ENCODE measurements at places on chromosomes 6 and 20.

GRCh38 chr20:36298795-36299339, 7.3 kb upstream of the DLGAP4 start:
- DNase-seq = no peak

DNA sequence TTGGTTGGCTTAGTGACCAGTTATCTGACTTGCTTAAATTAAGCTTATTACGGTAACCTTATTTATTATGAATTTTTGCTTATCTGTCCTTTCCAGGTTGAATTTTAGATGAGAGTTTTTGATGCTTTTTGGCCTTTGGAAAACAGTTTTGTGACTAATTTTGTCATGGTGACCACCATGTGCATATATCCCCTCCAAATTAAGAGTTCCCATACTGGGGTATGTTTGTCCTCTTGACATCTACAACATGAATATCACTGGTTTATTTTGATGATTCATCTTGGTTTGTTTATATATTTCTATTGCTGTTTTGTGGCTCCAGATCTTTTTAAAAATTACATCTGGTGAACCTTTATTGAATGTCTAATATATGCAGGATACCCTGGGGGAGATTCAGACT, 61.4 kb downstream of the PHF20 start:
- no peak for DNase-seq

DNA sequence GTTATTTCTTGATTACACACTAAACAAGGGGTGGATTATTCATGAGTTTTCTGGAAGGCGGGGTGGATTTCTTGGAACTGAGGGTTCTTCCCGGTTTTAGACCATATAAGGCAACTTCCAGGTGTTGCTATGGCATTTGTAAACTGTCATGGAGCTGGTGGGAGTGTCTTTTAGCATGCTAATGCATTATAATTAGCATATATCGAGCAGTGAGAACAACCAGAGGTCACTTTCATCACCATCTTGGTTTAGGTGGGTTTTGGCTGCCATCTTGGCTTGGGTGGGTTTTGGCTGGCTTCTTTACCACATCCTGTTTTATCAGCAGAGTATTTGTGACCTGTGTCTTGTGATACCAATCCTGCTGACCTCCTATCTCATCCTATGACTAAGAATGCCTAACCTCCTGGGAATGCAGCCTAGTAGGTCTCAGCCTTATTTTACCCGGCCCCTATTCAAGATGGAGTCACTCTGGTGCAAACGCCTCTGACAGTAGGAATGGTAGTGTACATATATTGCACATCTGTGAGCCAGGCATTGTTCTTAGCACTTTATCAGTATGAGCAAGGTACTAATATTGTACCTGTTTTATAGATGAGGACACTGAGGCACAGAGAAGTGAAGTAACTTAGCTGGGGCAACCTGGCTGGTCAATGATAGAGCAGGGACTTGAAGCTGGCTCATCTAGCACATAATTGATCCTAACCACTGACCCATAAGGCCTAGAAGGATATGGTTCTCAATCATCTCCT, 203.7 kb downstream of the NFATC2 start:
- no peak for DNase-seq

- DNase-seq = no peak
Observed at GRCh38 chr20:20020908-20021307, 3.7 kb downstream of the NAA20 start.

- DNase-seq = no peak
Observed at GRCh38 chr20:60352596-60352995, 394.4 kb downstream of the CDH26 start.

- DNase-seq = no peak
Observed at GRCh38 chr20:54118220-54119001, 48.0 kb upstream of the BCAS1 start.

GRCh38 chr6:159044899-159045727, at the start of gene TAGAP:
Gene TAGAP (minus strand): TSS chr6:159044991. CDS start chr6:159044146, 845 bp downstream.
- peak; percentile 83 for DNase-seq

GRCh38 chr6:6772751-6773150, 184.2 kb downstream of the LY86 start:
- no peak for DNase-seq

DNA sequence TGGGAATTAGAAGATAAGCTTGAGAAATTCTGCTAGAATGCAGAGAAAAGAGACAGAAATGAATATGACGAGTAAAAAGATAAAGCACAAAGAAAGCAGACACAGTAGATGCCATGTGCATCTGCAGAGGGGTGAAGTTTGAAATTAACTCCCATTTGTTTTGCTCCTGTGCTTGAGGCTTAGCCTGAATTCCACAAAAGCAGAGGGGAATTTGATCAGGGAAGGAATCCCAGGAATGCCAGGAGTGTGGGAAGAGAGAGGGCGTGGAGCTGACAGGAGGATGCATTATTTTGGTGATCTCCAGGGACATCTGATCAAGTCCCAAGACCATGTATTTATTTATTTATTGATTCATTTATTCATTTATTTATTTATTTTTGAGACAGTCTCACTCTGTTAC, 55.6 kb downstream of the SLC22A1 start:
- DNase-seq = no peak

- peak; percentile 65 for DNase-seq
Observed at GRCh38 chr20:32762754-32763201, 593 bp downstream of the DNMT3B start.

DNA sequence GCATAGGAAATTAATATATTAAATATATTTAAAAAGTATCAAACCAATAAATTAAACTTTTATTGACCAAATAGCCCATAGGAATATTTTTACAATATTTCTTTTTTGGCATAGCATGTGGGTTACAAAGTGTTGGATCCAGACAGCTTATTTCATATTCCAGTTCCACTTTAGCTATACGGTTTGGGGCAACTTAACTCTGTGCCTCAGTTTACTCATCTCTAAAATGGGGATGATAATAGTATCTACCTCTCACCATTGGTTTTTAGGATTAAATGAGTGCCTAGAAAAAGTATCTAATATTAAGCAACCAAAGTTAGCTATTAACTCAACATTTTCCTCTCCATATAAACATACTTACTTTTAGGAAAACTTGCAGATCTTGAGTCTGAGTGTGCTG, 243.8 kb downstream of the TBC1D32 start:
- no peak for DNase-seq

- DNase-seq = peak; percentile 87
Observed at GRCh38 chr20:57381596-57382503, 9.3 kb upstream of the RBM38 start.

GRCh38 chr6:90533615-90534336, 53.1 kb downstream of the MAP3K7 start:
- no peak for DNase-seq

- no peak for DNase-seq
Observed at GRCh38 chr6:117513778-117514365, 31.4 kb downstream of the DCBLD1 start.

- no peak for DNase-seq
Observed at GRCh38 chr6:56368491-56368890, 121.1 kb upstream of the COL21A1 start.

- peak; percentile 75 for DNase-seq
Observed at GRCh38 chr6:7106752-7107577, 796 bp upstream of the RREB1 start.

GRCh38 chr6:28980137-28980851, 24.8 kb downstream of the ZNF311 start:
- no peak for DNase-seq

GRCh38 chr20:47205577-47206123, 150.8 kb downstream of the ZMYND8 start:
- DNase-seq = peak; percentile 51

GRCh38 chr6:56620229-56620868, 22.3 kb downstream of the DST start:
- no peak for DNase-seq

GRCh38 chr6:16836144-16836981, 75.1 kb upstream of the ATXN1 start:
- DNase-seq = peak; percentile 52

GRCh38 chr6:144284478-144284782, 705 bp upstream of the UTRN start:
- no peak for DNase-seq

- no peak for DNase-seq
Observed at GRCh38 chr20:21501184-21501583, 12.7 kb downstream of the NKX2-2 start.

GRCh38 chr20:63023071-63023935, 16.5 kb upstream of the BHLHE23 start:
- DNase-seq = no peak

DNA sequence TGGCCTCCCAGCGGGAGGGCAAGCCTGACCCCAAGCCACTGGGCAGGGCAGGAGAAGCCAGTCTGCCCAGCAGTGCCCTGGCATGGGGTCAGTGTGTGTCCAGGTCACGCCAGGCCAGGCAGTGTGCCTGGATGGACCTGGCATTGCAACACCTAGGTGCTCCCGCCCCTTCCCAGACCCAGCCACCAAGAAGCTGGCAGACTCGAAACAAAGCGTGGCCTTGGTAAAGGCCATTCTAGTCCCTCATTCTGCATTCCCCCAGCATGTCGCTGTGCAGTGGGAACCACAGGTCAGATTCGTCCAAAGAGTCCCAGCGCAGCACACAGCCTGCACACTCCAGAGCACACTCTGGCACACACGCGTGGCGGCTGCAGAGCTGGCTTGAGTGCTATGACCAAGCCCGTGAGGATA, 19.3 kb upstream of the APMAP start:
- DNase-seq = no peak

- DNase-seq = no peak
Observed at GRCh38 chr6:70266142-70266541, 36.7 kb downstream of the COL9A1 start.

- no peak for DNase-seq
Observed at GRCh38 chr6:109747221-109747620, 56.1 kb downstream of the FIG4 start.

DNA sequence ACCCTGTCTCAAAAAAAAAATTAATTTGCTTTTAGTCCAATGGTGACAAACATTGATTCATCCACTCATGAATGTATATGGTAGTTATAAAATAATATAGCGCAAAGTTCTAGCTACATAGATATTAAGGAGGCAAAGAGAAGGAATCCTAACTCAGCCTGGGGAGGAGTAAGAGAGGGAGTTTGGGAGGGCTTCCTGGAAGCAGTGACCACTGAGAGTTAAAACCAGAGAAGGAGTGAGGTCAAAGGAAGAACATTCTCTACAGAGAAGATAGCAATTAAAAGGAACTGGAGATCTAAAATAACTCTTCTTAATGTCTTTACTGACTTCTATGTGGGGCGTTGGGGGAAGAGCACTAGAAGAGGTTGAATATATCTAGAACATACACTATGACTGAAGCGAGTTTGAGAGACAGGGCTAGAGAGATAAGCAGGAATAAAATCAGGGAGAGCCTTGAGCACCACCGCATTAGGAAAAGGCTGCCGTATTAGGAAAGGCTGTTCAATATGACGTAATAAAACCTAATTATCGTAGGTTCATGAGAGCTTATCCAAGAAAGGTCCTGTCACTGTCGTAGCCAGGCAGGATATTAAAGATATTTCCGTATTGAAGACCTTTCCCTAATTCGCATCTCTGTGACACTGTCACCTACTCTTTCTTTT, 81.8 kb upstream of the CNKSR3 start:
- no peak for DNase-seq

GRCh38 chr6:129753422-129753821, 43.4 kb upstream of the ARHGAP18 start:
- DNase-seq = no peak

DNA sequence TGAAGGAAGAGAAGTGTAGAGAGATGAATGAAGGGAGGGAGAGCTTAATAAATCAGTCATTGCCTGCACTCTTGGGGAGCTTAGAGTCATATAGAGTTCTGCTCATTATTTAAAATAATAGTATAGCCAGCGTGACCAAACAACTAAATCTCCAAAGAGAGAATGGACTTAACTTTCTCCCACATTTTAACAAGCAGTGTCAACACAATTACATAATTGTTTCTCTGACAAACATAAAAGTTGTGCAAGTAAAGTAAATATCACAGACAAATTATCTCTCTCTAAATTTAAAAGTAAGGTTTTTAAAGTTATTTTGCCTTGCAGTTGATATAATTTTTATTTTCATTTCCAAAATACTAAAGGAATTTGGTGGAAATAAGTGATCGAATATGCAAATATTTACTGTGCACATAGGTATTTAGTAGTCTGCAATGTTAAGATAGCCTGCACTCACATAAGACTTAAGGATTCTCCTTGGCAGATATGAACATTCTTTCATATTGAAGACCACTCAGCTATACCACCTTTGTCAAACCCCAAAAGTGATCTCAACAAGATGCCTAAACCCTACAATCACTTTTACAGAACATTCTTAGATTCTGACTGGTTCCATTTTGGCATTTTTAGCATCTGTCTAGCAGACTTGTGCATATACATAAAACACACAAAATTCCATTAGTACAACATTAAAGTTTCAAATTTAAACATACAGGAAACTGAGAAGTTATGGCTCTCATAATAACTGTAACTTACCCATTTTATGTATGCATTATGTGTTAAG, 67.7 kb downstream of the KIF6 start:
- no peak for DNase-seq

Data from GM20000 (cell line).